Fibroblast of pulmonary artery (primary cell): ENCODE measurements at places on chromosomes 1 and 21.
A peak's percentile ranks its signal among the peaks of the same experiment; 100 is the strongest.

DNA sequence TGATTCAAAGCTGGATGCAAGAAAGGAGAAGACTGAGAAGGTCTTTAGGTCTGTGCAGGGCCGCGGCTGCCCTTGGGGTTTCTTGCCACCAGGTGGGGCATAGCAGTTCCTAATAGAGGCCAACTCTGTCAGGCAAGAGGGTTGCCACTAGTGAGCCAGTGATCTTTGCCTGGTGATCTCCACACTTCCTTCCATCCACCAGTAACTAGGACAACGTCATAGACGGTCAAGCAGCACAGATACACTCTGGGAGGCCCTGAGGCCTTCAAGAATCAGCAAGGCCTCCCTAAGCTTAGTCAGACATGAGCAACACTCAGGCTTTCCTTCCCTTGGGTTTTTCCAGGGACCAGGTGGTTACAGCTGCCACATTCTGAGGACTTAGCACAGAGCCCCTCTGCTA is 32.9 kb upstream of the ATP2B4 start:
- DNase-seq: peak; percentile 52

GRCh38 chr1:118918230-118918939 is 69.8 kb downstream of the TBX15 start:
- DNase-seq: no peak

GRCh38 chr1:151158751-151159251 is 2.4 kb downstream of the TNFAIP8L2 start:
- DNase-seq: no peak

GRCh38 chr1:230215031-230215430 is 148.0 kb downstream of the GALNT2 start:
- peak; percentile 89 for DNase-seq
